ENCODE measurements at places on chromosomes 6 and 20.

DNA sequence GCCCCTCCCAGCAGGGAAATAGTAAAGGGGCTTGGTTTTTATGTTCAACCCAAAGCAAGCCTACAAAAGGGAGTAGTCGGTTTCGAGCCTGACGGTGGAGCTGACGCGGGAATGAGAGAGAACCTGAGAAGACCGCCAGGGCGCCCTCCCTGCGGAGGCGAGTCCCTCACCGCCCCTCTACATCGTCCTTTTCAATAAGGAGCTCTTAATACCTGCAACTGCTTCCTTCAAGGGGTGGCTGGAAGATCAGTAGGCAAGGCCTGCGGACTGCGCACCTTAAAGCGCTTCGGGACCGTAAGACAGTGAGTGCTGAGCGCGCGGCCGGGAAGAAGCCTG lies 709 bp upstream of the ZNF76 start:
- DNase-seq, result no peak

DNA sequence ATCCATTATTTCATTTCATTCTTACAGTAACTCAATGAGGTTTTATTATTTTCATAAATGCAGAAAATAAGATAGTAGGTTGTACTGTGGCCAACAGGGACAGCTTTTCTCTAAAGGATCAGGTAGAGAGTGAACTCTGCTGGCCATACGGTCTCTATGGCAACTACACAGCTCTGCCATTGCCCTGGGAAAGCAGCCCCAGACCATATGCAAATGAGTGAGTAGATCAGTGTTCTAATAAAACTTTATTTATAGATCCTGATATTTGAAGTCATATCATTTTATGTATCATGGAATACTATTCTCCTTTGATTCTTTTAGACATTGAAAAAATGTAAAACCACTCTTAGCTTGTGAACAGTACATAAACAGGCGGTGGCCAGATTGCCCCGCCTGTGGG lies 192.5 kb upstream of the RREB1 start:
- no peak for DNase-seq

GRCh38 chr20:13130061-13130706 lies 90.9 kb upstream of the ISM1 start:
- DNase-seq, result no peak

- DNase-seq, result no peak
These were observed 170.7 kb upstream of the MLN start for GRCh38 chr6:33974471-33974870.

DNA sequence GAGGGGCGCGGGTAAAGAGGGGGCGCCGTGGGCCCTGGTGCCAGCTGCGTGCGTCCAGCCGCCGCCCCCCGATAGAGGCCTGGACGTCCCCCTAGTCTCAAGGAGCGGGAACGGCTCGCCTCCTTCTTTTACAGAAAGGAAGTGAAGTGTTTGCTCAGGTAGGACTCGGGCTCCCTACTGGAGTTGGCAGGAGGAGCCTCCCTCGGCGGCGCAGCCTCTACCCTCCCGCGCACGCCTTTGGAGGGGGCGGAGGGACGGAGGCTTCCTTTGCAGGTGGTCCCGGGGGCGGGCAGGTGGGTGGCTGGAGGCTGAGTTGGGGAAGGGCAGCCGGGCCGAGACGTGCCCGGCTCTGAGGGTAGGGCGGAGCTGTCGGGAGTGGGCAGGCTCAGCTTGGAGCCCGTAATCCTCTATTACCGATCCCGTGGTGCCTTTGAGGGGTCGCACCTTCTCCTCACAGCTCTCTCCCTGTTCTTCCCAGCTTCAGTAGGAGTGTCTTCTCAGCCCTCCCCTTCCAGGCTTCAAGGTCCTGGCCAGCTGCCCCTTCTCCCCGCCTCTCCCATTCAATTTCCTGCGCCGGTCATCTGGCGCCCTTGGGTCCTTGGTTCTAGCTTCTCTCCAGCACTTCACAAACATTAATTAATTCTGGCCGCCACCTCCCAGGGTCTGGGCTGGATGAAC lies 728 bp downstream of the ITPR3 start:
- peak; percentile 16 for DNase-seq

- DNase-seq, result no peak
These were observed 25.7 kb downstream of the PRPH2 start for GRCh38 chr6:42696526-42697267.

DNA sequence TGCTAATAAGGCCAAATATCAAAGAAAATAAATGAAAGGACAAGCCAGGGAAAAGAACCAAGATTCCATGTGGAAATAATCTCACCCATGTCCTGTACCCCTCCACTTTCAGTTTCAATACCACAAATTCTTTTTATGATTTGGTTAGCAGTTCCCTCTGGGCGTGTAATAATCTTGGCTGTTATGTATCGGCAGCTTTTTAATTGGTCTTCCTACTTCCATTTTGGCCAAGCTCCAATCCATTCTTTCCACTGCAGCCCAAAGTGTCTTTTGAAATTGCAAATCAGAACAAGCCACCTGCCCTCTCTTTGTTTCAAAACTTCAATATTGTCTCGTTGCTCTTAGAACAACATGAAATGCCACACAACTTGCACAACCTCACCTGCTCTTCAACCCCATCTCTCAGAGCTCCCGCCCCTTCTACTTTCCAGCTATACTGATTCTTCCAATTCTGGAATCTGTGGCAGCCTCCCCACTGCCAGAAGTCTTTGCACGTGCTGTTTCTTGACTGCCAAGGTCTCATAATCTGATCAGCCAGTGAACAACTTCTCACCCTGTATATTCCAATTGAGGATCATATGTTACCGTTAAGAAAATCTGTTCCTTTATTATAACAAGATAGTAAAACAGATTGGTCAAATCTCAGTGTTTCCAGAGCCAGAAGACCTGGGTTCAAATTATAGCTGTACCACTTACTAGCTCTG lies 354.5 kb downstream of the CBLN4 start:
- no peak for DNase-seq

GRCh38 chr6:3484946-3485345 lies 28.1 kb upstream of the SLC22A23 start:
- DNase-seq, result no peak

DNA sequence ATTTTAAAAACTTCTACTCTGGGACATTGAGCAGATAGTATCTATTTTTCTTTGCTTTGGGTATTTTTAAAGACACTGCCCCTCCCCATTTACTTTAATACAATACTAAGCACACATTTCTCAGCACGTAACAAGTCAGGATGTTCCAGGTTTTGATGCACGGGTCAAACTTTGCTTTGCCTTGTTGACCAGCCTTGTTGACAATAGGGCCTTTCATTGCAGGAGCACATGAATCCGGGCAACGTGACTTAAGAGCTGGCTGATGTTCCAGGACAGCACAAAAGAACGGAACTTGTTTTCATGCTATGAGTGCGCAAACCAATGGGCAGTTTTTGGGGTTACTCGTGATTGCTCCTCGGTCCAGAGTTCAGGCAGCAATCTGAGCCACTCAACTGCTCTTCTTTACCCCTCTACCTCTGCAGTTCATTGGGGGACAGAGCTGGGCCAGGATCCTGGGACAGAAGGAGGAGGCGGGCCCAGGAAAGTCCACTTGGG lies 78.6 kb upstream of the SLC22A16 start:
- DNase-seq, result no peak

DNA sequence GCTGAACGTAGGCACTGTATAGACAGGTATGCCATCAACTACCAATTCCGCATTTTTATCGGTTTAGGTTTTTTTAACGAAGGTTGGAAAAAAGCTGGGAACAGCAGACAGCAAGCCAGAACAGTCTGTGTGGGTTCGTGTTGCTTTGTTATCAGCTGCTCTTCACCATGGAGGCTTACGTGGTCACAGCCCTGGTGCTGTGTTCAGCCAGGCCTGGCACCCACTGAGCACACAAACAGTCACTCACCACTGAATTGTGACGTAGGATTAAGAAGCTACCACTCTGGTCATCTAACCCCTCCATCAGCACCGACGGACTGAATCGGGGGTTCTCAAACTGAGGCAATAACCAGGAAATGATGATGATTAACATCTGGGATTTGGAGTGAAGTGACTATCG lies 13.2 kb downstream of the FAM210B start:
- no peak for DNase-seq

DNA sequence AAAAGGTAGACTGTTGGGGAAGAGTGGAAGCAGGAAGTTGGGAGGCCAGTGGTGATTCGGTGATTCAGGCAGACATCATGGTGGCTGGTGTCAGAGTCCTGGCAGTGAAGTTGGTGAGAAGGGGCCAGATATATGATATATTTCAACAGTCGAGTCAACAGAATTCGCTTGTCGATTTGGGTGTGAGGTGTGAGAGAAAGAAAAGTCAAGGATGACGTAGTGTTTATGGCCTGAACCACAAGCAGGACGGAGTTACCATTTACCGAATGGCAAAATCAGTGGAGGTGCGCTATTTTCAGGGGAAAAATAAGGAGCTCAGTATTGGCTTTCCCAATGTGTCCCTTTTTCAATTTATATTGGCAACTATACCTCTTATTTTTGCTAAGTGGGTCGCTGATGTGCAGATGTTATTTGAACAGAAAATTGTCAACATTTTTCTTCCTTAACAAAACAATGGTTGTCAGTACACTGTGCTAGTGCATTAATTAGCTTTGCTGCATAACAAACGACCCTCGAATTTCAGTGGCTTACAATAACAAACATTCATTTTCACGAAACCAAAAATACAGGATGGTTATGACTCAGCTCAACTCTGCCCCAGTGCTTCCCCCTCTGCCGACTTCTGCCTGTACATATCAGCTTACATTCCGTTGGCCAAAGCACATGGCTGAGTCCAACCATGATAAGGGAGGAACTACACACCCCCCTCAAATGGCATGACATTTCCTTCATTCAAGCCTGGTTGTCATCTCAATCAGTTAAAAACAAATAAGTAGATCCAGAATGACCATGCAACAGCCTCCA lies 255.0 kb upstream of the ZFP64 start:
- no peak for DNase-seq

- no peak for DNase-seq
These were observed 662.6 kb downstream of the BCKDHB start for GRCh38 chr6:80769106-80769505.

GRCh38 chr6:121592261-121592935 lies 157.0 kb downstream of the GJA1 start:
- no peak for DNase-seq

- no peak for DNase-seq
These were observed 15.9 kb upstream of the GDAP1L1 start for GRCh38 chr20:44231193-44231592.

All from large intestine (tissue), 12 donors.